ENCODE measurements at places on chromosomes 12 and 14.
A peak's percentile ranks its signal among the peaks of the same experiment; 100 is the strongest.

DNA sequence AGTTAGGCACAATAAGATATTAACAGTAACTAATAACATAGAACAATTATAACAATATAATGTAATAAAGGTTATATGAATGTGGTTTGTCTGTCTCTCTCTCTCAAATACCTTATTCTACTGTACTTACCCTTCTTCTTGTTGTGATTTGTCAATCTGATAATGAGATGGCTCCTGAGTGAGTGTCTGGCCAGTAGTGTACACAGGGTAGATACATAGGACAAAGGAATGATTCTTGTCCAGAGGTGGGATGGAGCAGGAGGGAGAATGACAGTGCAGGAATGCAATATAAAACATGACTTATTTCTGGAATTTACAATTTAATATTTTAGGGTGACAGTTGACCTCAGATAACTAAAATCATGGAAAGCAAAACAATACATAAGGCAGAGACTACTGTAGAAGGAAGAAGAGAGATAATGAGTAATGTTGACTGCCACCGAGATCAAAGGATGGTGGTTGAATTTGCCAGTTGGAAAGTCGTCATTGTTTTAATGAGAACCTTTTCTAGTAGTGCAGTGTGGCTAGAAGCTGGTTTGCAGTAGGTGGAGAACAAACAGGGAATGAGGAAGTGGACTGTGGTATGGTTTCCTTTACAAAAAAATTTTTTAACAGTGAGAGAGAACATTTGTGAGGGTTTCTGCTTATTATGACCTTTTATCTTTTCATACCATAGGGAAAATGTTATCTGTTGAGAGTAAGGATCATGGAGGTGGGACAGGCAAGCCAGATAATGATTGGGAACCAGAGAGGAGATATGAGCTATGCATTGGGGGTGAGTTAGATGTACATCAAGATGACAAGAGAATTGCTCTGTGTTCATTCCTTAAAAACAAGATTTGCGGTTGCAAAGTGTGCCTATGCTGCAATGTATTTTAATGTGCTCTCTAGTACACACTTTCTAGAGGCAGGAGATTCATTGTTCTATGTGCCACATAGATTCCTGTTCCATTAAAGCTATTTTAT is 458.3 kb downstream of the BTG1 start:
- DNase-seq: peak; percentile 71

GRCh38 chr14:35028435-35028834 is 17.6 kb upstream of the FAM177A1 start:
- DNase-seq: no peak

GRCh38 chr14:103679351-103679750 is 35.9 kb downstream of the XRCC3 start:
- DNase-seq: peak; percentile 41

- peak; percentile 34 for DNase-seq
Observed at GRCh38 chr12:100877776-100878175, 83.2 kb downstream of the ANO4 start.

All from DMS53 (cell line).